ENCODE measurements at places on chromosomes 13 and 19.

DNA sequence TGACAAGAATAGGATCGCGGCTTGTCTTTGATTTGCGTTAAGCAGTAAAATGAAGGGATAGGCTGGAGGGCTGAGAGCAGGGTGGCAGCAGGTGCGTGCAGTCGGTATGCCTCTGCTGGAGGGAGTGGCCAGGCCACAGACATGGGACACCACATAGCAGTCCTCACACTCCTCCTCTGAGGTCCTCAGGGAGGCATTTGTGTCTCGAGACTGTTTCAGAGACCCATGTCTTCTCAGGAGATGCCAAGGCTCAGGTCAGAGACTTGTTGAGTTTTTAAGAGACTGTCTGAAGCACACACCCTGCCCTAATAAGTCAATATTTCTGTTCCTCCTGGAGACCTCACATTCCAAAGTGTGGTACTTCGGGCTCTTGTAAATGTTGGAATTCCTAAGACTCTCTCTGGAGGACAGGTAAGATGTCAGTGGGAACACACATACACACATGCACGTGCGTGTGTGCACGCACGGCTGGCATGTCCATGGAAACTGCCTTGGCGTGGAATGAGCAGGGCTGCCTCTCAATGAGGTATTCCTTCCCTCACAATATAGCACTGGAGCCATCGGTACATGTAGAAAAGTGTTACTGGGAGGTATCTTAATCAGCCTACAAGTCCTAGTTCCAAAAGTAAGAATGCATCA, 46.4 kb downstream of the COL4A2 start:
- no peak for DNase-seq

DNA sequence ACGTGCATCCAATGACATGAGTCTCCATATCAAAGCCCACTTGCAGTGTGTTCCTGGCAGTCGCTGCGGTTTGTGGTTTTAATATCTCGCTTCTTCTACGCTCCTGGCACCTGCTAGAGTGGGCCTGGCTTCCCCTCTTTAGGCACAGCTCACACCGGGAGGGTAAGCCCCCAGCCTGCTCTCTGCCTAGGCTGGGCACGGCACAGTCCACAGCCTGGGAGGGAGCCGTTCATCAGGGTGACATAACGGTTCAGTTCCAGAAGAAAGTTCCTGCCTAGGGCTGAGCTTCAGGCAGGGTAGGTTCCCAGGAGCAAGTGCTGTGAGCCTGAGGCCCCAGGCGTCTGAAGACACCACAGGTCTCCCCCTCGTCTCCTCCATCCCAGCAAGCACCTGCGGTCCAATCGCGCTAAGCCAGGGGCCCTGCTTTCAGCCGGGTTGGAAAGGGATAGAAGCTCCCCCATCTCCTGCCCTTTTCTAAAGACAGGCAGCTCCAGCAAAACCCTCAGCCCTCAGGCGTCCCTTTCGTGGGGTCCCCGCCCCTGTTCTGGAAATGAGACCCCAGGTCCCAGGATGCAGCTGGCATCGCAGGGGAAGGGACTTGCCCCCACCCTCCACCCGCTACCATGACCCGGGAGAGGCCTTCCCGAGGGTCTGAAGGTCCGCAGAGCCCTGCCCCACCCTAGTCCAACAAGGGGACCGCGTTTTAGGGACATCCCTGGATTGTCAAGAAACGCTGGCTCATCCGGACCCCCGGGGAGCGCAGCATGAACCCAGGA, 121.6 kb upstream of the ZNF507 start:
- DNase-seq: no peak

DNA sequence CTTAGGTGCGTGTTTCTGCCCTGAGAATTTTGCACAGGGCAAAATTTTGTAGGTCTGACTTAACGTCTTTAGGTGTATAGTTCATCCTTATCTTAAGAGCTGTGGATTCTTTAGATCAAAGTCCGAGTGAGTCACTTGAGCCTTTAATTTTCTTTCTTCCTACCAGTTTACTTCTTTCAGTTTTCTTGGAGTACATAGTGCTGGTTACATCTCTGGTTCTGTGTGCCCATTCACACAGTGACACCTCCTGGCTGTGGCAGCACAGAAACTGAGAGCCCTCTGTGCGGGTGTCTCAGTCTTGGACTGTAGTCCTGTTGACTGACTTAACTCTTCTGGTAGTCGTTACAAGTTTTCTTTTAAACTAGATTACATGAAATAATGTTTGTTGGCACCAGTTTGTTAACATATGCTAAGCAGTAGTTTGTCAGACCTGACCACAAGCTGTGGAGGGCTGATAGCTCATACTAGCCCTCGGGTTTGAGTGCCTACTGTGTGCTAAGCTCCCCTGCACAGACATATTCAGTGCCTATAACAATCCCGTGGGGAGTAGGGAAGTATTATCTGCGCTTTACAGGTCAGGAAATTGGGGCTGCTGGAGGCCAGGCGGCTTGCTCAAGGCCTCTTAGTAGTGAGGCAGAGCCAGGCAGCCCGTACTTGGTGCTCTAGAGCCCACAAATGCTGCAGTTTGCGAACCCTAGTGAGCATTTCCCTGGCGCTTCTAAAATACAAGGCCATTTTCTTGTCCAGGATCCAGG, 1.6 kb downstream of the GATAD2A start:
- no peak for DNase-seq

- no peak for DNase-seq
These were observed 5.8 kb downstream of the DYRK1B start for GRCh38 chr19:39828015-39828653.

- no peak for DNase-seq
These were observed 65.0 kb downstream of the TBC1D4 start for GRCh38 chr13:75417012-75417384.

GRCh38 chr13:55576389-55576788, 1564.3 kb upstream of the PRR20A start:
- DNase-seq: no peak

DNA sequence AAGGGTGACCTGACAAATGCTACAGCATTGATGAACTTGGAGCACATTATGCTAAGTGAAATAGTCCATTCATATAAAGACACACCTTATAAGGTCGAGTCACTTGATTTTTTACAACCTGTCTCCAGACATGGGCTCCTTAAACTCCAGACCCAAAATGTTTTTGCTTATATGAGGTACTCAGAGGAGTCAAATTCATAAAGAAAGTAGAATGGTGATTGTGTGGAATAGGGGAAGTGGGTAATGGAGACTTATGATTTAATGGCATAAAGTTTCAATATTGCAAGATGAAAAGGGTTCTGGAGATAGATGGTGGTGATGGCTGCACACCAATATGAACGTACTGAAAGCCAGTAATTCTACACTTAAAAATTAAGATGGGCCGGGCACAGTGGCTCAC, 59.3 kb downstream of the ZNF627 start:
- DNase-seq: no peak

DNA sequence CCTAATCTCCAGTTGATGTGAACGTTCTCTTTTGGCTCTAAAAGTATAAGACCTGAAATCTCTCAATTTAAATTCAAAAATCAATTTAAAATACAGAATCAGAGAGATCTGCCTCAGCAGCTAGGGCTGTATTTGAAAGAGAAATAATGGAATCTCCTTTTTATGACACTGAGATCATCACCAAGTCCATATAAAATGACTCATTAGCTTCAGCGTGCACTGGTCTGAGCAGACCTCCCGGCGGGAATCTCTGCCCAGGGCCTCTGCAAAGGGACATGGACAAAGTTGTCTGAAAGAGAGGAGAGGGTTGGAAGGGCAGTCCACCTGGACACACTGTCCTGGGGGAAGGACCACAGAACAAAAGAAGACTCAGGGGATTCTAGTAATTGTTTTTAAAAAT, 855.6 kb downstream of the EFNB2 start:
- no peak for DNase-seq

DNA sequence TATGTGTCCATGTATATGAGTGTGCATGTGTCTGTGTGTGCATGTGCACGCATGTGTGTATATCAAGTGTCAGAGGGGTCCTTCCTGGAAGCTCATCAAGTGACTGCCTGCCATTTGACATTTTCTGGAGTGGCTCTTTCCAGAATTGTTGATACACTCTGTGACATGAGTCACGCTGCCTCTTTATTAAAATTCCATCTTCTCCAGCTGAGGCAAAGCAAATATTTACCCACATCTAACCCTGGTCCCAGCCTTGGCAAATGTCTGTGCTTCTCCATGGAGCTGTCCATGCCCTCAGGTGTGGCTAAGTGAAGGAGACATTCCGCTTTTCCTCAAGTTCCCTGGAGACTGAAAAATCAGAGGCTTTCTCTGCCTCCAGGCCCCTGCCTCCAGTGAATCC, 88.2 kb upstream of the MBNL2 start:
- DNase-seq: no peak

DNA sequence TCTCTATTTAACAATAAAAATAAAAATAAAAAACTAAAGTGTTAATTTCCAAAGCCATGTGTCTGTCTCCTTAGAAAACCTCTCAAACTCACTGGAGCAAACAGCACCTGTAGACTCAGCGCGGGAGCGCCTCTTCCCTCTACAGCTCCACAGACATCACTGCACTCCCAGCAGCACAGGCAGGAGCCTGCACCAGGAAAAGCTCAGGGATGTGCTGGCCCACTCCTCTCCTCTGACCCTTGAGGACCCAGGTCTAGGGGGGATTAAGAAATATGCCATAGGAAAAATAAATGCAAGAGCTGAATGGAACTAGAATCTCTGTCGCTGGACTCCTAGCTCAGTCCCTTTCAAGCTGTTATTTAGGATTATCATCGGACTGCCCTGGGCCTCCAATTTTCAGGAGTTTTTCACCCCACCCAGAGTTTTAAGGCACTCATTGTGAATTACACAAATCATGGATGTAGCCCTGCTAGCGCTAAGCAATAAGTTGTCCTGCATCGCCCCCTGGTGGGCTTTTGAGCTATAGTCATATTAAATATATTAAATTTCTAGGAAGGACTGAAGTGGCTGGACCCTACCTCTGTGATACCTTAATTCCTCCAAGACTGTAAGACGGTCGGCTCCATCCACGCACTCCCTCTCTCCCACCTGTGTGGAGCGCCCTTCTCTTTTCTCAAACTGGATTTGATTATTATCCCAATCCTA, 333.9 kb downstream of the UQCRFS1 start:
- peak; percentile 47 for DNase-seq

DNA sequence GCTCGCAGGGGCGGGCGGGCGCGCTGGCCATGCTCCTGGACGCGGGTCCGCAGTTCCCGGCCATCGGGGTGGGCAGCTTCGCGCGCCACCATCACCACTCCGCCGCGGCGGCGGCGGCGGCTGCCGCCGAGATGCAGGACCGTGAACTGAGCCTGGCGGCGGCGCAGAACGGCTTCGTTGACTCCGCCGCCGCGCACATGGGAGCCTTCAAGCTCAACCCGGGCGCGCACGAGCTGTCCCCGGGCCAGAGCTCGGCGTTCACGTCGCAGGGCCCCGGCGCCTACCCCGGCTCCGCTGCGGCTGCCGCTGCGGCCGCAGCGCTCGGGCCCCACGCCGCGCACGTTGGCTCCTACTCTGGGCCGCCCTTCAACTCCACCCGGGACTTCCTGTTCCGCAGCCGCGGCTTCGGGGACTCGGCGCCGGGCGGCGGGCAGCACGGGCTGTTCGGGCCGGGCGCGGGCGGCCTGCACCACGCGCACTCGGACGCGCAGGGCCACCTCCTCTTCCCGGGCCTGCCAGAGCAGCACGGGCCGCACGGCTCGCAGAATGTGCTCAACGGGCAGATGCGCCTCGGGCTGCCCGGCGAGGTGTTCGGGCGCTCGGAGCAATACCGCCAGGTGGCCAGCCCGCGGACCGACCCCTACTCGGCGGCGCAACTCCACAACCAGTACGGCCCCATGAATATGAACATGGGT, 599 bp downstream of the ZIC2 start:
- DNase-seq: no peak

- DNase-seq: no peak
These were observed 333.5 kb downstream of the TSHZ3 start for GRCh38 chr19:31015778-31016177.

DNA sequence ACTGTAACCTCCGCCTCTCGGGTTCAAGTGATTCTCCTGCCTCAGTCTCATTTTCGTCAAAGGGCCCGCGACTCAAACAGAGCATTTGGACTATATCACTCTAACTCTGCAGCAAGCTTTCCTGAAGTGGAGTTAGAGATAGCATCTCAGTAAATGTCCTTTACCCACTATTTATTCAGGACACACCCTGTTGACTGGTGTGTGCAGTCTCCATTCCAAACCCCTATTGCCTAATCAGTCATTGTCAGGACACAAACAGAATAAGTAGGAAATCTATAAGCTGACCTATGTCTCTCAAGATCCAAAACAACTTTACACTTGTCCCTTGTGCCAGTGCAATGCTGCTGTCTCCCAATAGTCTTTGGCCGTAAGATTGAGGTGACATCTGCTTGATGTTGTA, 1.4 kb downstream of the ZNF222 start:
- no peak for DNase-seq

GRCh38 chr13:93945621-93946020, 533.9 kb downstream of the DCT start:
- DNase-seq: no peak

GRCh38 chr13:44415815-44416214, 42.2 kb downstream of the SERP2 start:
- DNase-seq: no peak

DNA sequence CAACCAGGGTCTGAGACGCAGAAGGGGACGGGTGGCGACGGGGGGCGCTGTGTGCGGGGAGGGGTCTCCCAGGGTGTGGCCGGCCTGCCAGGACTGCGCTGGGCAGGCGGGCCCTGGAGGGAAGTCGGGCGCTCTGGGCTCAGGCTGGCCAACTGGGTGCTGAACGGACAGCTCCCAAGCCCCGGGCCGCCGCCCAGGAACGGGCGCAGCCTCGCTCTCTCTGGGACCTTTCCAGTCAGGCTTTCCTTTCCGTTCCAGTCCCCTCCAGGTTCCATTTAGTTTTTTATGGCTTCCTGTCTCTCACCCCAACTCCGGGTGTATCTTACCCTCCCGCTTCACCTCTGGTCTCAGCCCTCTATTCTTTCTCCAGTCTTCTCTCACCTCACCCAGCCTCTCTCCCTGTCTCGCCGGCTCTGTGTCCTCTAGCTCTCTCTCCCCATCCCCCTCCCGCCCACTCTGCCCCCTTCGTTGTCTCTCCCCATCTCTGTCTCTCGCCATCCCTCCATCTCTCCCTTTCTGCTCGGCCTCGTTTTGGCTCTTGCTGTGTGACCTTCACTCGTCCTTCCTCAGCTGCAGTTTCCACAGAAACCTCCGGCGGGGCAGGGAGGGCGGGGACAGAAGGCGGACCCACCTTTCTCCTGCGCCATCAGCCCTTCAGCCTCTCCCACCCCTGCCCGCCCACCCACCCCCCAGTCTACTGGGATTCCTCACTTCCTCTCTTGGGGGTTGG, 3.3 kb upstream of the ATP1A3 start:
- DNase-seq: peak; percentile 46

- no peak for DNase-seq
These were observed 1.5 kb upstream of the MED25 start for GRCh38 chr19:49816590-49816989.

DNA sequence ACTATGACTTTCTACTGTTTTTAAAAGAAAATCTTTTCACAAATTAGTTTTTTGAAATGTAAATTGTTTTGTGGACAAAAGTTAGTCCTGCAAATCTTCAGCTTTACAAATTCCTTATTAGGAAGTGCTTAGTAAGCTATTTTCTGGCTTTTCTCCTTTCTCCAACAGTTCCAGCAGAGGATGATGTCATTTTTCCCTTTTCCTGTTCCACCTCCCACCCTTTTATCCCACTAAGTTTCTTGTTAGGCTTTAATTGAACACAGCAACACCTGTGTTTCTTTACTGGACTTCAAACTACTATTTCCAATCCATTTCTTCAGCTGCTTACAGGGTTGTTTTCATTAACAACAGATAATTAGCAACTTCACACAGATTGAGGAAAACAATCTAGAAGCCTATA, 389.2 kb downstream of the NDFIP2 start:
- no peak for DNase-seq

Data from activated CD4-positive, CD25-positive, alpha-beta regulatory T cell treated with anti-CD3 and anti-CD28 coated beads, Interleukin-2, amount 50 U/mL, for 72 hours (primary cell).